Activated CD4-positive, alpha-beta memory T cell treated with anti-CD3 and anti-CD28 coated beads, Interleukin-2, amount 10 ng/mL, durations not matched to agents 7 days and 5 days (primary cell): ENCODE measurements at places on chromosomes 6 and 20.

- DNase-seq = no peak
Observed at GRCh38 chr20:31446084-31446819, 5.8 kb downstream of the DEFB123 start.

DNA sequence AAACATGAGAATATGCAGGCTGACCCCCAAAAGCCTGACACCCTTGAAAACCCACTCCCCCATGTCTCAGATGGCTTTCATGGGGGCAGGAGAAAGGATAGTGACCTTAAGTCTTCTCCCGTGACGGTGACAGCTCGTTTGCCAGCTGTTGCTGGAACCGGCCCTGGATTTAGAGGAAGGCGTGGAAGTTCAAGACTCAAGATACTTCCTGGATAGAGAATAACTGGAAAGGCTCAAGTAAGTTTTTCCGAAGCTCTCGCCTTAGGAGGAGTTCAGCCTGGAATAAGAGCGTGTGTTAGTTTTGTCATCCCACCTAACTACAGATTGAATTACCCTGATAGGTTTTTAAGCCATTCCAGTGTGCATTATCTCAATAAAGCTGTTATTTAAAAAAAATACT, 11.6 kb upstream of the MTG2 start:
- DNase-seq = no peak

GRCh38 chr6:105326216-105326615, 76.7 kb downstream of the PREP start:
- DNase-seq = no peak

- DNase-seq = no peak
Observed at GRCh38 chr20:46624946-46625345, 26.3 kb downstream of the SLC13A3 start.

DNA sequence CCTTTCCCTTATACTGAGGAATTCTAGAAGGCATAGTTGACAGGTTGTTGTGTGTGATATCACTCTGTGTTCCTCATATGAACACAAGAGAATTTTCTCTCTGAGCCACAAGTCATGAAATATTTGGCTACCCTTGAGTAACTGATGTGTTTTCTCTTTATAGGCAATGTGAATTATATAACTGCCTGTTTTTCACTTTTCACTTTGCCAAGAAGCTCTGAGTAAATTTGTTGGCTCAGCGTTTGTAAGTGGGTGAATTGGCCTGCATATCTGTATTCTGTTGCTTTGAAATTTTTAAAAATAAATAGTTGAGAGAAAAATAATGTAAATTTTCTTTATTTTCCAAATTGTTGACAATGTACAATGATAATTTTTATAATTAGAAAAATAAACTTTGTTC, 5.2 kb upstream of the BTBD9 start:
- no peak for DNase-seq

- DNase-seq = no peak
Observed at GRCh38 chr20:10877342-10877741, 203.5 kb upstream of the JAG1 start.

DNA sequence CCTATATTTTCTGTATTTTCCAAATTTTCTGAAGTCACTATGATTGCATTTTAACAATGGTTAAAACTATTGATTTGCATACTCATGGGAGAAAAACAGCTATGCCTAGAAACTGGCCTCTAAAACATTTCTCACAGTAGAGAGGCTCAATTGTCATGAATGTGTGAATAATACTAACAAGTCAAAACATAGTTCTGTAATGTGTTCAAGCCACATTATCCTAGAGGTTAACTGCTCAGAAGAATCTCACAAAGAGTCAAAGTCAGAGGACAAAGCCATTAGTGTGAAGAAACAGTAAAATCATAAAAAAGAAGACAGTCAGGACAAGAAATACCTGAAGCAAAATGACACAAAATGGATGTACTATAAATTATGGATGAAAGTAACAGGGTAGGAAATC, 12.5 kb upstream of the ALDH8A1 start:
- no peak for DNase-seq

- DNase-seq = no peak
Observed at GRCh38 chr6:167100241-167100674, 22.6 kb upstream of the CCR6 start.

DNA sequence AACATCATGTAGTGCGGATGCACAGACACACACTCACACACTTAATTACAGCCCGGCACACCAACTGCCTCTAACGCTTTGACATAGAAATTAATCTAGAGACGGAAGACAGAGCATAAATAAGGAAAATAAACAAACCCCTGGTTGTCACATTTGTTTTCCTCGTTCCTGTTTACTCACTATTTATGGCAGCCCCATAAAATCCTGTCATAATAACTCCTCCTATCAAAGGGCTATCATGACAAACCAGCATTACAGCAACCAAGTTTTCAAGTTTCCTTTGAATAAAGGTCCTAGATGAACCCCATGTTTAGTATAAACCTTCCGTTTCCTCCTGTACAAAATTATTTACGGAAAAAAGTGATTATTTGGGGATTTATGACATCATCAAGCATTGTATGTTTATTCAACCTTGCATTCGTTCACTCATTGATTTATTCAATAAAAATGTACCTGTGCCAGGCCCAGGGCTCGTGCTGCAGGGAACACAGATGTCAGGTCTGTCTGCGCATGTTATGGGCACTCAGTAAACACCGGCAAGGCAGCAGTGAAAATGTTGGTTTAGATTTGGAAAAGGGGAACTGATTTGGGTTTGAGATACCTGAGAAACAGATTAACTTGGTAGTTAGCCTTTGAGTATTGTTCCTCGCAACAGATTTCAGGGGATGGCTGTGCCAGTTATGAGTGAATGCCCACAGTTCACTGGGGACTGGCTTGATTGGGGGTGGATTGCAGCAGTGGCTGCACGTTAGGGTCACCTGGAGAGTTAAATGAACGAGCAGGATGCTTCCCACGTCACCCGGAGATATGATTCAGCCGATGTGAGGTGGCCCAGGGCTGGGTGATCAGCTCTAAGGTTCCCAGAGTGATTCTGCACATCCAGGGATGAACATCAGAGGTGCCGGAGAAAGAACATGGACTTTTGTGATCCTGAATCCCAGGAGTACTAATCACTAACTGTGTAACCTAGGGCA, 295.3 kb upstream of the FOXQ1 start:
- no peak for DNase-seq

DNA sequence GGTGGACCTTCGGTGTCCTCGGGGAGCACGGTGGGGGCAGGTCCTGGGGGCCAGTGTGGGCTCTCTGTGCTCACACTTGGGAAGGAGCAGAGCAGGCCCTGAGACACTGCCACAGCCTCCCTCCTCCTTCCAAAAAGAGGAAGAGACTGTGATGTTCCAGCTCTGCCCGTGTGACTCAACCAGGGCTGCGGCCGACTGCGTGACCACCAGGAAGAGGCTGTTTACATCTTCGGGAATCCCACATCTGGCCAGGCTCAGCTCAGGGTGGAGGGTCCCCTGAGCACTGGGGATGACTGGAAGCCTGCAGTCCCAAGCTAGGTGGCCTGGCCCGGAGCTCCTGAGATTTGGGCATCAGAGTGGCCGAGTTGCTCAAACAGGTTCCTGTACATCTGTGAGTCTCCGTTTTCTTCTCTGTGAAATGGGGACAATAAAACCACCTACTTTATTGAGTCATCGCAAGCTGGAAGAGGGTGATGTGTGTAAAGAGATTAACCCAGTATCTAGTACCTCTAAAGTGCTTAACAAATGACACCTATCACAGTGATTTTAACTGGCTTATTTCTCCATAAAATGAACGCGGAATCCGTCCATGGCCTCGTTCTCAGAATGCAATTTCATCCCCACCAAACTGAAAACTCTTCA, 242.1 kb downstream of the DLL1 start:
- no peak for DNase-seq

DNA sequence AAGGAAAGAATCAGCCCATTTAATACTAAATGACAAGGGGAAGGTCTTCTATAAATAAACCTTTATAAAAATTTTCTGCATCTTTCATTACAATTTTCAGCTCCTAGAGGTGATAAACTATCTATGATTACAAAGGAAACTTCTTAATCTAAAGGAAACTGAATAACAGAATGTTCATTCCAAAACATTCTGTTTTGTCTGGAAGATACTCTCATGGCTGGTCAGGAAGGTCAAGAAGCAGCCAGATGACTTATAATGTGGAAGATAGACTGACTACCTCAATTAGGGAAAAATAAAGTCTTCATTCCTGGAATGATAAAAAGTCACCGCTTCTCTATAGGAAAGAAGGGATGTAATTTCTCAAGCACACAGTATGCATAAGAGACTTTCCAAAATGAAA, 131.3 kb downstream of the GMDS start:
- DNase-seq = no peak

- DNase-seq = no peak
Observed at GRCh38 chr20:62984666-62985443, 21.9 kb downstream of the BHLHE23 start.

DNA sequence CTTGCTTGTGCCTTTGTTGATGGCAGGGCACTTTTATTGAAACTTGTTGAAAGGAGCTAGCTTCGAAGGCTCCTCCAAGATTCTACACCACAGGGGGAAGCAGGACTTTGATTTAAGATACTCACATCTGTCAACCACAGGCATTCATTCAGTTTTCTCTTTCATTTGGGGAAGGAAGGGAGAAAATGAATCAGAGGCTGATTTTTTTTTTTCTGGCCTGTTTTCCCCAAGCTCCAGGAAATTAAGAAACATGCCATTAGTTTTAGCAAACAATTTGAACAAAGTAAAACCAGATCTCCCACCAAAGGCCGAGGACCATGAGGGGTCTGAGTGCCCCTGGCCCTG, 8.7 kb upstream of the APCDD1L start:
- no peak for DNase-seq

DNA sequence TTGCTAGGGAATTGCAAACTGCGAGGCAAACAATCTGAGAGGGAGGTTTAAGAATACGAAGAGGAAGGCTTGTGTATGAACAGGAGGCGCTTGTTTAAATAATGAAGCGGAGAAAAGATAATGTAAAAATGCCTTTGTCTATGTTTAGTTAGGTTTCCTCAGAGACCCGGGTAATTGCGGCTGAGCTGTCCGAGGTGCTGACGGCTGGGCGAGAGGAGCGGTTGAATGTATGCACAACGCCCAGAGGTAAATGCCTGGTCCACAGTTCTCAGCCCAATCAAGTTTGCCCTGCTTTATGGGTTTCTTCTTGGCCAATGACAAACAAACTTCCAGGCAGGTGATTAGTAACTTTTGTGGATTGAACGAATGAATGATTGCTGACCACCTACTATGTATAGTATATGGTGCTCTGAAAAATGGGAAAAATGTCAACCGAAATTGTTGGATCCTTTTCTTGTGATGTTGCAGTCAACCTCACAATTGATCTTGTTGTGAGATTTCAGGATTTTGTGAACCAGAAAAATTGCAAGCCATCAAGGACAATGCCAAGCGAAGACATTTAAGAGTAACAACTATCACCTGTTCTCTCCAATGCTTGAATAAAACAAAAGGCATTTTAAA, 38.3 kb upstream of the SLC32A1 start:
- DNase-seq = peak; percentile 57

DNA sequence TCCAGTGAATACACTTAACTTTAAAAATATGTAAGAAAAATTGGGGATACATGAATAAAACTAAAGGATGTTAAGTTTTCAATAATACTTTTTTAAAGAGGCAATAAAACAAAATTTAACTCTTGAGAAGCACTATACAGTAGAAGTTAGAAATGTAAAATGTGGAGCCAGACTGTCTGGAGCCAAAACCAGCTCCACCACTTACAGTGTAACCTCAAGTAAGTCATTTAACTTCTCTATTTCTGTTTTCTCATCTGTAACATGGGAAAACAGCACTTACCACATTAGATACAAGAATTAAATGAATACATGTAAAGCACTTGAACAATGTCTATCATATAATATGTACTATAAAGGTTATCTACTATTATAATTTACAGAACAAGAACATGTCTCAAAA, 6.7 kb downstream of the ATG5 start:
- no peak for DNase-seq

- no peak for DNase-seq
Observed at GRCh38 chr20:8161264-8162071, 29.4 kb downstream of the PLCB1 start.

GRCh38 chr20:13105864-13106457, 97.2 kb downstream of the SPTLC3 start:
- DNase-seq = no peak

DNA sequence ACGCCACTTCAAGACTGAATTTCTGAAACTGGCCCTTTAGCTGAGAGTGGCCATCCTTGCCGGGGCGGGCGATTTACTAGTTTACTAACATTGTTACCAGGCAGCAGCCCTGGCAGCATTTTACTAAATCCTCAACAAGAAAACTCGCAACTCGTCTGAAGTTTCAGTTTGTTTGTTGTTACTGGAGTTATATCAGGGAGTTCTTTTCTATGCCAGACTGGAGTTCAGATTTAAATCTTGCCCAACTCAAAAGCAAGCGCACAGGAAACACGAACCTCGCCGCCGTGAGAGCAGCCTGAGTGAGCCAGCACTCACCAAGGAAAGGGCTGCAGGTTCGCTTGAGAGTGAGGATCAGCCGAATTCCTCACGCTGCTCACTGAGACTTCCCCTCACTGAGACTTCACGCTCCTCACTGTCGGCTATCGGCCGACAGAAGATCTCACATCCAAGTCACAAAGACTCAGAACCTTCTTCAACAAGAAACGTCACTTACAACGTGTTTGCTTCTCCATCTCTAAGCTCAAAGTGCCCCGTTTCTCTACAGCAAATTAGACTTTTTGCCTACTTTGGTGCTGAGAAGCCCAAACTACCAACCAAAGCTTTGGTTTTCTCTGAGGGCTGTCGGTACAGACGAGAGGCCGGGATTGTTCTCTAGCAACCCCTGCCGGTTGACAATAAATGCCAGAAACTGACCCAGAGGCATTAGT, 78.9 kb downstream of the OLIG3 start:
- DNase-seq = peak; percentile 78

- no peak for DNase-seq
Observed at GRCh38 chr6:162899148-162899547, 171.4 kb downstream of the PACRG start.

DNA sequence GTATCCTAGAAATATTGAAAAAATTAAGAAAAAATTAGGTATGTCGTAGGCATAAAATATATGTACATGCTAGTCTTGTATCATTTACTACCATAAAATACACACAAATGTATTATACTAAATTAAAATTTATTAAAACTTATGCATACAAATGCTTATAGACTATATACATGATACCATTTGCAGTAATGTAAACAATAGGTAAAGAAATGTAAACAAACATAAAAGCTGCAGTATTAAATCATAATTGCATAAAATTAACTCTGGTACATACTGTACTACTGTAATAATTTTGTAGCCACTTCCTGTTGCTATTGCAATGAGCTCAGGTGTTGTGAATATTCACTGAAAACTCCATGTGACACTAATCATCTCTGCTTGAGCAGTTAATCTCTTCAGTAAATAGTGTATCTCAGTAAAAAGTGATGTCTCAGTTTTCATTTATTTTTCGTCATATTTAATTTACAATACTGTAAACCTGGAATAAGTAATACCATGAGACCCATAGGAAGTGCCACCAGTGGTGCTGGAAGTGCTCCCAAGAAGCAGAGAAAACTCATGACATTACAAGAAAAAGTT, 29.3 kb downstream of the RALGAPB start:
- DNase-seq = no peak

- DNase-seq = no peak
Observed at GRCh38 chr20:8156235-8157079, 24.4 kb downstream of the PLCB1 start.
